ENCODE measurements at places on chromosomes 16 and 17.

DNA sequence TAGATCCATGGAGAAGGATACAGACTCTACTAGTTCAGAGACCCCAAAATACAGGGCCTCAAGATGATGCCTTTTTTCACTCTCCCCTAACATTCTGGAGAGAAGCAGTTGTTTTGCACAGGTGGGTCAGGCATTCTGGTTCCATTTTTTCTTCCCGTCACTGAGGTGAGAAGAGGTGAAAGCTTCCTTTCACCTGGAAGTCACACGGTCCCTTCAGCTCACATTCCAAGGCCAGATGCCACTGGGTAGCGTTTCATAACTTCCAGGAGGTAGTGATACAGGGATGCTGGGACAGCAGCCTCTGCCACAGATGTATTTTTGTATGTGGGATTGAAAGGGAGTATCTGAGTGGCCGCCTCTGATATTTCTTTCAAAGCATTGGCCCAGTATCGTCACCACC is 1.9 kb downstream of the CDK10 start:
- no peak for DNase-seq

DNA sequence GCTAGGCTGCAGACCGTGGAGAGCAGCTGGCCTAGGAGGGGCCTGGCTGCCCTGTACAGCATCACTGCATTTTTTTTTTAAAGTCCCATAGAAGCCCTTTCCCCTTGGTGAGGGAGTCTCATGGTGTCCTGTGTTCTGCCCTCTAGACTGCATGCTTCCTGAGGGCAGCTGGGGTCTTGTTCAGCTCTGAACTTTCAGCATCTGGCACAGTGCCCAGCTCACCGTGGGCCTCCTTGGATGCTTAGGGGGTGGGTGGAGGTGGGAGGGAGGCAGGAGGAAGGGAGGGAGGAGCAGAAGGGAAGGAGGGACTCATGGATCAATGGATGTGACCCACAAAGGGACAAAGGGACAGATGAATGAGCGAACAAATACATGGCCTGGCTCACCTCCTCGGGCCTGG is 63.4 kb upstream of the TMEM97 start:
- DNase-seq, result no peak

DNA sequence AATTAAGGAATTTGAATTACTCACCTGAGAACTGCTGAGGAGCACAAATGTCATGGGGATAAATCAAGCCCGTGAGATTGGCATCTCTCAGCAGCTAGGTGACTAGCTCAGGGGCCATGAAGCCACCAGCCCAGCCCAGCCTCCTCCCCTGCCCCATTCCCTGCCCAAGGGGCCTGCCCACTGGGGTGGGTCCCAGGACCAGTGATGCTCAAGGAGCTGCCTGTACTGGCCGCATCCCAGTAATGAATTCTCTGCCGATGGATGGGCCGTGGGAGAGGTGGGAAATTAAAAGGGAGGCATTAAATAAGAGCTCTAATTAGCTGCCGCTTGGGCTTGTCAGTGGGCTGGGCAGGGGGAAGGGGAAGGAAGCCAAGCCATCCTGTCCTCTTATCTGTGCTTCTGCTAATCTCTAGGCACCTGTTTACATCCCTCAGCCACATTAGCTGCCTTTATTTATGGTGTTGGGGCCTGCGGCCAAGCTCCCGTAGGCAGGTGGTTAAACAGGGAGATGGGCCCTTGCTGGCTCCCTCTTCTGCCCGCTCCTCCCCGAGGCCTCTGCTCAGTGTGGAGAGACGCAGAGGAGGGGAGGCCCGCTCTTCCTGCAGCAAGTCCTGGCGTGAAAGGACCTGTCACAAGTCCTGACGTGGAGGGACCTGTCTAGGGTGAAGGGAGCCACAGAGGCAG is 48.8 kb downstream of the PIPOX start:
- no peak for DNase-seq

- DNase-seq, result no peak
Measured at GRCh38 chr17:60383379-60383778, 8.6 kb downstream of the USP32 start.

- no peak for DNase-seq
Measured at GRCh38 chr16:576823-577201, 7.0 kb downstream of the PIGQ start.

DNA sequence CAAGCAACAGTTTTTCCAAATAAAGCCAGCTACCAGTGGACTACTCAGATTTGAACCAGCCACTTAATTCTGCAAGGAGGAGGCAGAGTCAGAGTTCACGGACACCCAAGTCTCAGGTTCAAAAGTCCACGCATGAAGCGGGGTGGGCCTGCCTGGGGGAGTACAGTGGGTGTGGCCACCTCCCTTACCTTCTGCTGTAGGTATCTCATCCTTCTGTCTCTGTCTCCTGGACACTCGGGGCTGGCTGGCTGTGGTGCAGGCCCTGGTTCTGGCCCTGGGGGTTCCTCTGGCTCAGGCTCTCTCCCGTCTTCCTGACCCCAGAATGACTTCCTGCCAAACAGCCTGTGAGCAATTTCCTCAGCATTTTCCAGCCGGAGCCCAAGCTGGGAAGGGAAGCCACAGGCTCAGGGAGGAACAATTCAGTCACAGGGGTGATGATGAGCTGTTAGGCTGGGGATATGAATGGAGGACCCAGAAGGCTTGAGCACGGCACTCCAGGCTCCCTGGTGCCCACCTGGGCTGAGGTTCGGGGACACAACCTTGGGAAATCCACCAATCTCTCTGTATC is 101.9 kb downstream of the LITAF start:
- DNase-seq, result no peak

GRCh38 chr16:10067406-10067805 is 114.8 kb downstream of the GRIN2A start:
- DNase-seq, result no peak

DNA sequence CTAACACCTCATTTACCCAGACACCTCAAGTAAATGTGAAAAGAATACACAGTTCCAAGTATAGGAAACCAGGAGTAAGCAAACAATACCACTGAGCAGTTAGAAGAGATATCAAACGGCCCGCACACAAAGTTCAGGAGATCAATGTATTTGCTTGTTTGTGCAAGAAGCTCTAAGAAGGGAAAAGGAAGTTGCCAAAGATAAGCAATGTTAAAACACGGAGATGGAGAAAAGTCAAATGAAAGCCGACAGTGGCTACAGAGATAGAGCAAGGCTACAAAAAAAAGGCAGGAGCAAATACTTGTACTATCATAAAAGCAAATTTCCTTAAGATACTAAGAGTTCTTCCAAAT is 29.5 kb downstream of the PSME3IP1 start:
- DNase-seq, result no peak

DNA sequence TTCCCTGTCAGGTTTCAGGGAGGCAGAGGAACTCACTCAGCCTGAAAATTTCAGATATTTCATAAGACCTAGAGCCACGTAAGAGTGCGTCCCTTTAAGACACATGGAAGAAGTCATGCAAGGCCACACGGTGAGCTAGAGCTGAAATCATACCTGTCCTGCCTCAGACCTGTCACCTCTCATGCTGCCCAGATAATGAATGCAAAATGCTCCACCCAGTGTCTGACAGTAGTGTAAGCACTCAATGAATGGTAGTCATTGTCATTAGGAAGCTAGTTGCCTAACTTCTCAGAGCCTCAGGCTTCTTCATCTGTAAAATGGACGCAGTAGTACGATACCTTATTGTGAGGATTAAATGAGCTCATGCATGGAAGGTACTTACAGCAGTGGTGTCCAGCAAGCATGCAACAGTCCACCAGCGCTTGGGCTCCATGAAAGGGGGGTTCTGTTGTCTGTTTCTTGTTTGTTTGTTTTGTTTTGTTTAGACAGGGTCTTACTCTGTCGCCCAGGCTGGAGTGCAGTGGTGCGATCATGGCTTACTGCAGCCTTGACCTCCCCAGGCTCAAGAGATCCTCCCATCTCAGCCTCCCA is 60.7 kb downstream of the WSB1 start:
- no peak for DNase-seq

DNA sequence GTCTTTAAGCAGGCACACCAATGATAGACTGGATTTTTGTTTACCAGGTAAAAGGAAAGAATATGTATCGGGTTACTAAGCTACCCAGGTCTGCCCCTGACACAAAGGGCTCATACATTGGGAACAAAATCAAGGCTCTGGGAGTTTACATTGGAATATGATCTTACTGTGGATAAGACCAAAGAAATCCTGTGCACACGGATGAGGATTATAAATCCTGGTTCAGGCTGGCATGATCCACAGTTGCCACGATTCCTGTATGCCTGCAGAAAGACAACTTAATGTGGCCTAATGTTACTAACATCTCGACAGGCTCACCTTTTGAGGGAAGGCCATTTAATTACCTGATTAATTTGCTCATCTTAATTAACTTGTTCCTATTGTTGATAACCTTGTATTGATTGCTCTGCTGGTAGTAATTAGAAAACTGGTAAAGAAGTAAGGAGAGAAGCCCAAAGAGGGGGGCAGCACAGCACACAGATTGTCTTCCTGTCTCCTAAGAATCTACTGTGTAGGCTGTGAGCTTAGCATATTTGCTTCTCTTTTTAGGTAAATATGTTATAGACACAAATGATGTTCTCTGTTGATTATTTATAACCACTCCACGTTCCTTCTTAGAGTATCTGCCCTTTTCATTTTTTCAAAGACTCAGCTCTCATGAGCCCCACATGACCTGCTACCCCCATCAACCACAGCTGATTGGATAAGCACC is 51.0 kb upstream of the TOX3 start:
- no peak for DNase-seq

DNA sequence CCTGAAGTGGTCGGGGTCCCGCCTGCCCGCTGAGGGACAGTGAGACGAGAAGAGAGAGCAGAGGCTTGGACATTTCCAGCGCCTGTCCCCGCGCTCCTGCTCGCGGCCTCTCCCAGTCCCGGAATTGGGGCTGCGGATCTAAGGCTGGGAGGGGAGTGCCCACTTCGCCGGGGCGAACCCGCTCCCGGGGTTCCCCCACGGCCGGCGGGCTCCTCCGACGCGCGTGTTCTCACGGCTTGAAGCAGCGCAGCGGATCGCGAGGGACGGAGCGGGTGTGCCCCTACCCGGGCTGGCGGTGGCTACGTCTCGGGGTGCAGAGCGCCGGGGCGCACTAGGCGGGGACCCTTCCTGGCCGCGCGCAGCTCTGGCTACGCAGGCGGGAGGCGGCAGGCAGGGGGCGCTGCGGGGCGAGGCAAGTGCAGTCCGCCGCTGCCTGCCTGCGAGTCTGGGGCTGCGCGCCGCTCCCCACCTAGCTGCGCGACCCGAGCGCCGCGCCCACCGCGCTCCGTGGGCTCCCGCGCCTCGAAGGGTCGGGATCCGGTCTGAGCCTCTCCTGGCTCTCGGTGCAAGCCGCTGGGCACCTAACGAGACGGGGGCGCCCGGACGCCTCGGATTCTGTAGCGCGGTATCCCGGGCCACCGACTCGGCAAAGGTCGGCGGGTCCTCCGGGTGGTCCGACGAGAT is 1.2 kb downstream of the NGFR start:
- peak; percentile 71 for DNase-seq

- no peak for DNase-seq
Measured at GRCh38 chr16:80175011-80175410, 365.8 kb upstream of the DYNLRB2 start.

DNA sequence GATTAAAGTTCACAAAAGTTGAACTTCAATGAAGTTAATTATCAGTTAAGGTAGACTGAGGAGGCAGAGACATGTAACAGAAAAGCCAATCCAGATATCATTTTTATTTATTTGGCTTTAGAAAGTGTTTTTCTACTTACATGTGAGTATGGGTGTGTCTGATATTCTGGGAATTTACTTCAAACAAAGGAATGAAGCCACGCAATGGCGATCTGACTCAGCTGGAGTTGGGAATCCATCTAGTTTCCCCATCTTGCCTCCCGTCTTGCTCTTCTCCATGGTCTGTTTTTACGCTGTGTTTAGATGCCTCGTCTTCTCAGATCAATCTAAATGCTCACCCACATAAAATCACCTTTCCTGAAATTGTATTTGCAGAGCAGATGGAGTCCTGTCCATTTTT is 1.7 kb upstream of the KCNJ16 start:
- DNase-seq, result no peak

- DNase-seq, result no peak
Measured at GRCh38 chr16:53920988-53921387, 217.0 kb downstream of the FTO start.

- peak; percentile 45 for DNase-seq
Measured at GRCh38 chr17:35068249-35068648, 4.7 kb upstream of the RFFL start.

DNA sequence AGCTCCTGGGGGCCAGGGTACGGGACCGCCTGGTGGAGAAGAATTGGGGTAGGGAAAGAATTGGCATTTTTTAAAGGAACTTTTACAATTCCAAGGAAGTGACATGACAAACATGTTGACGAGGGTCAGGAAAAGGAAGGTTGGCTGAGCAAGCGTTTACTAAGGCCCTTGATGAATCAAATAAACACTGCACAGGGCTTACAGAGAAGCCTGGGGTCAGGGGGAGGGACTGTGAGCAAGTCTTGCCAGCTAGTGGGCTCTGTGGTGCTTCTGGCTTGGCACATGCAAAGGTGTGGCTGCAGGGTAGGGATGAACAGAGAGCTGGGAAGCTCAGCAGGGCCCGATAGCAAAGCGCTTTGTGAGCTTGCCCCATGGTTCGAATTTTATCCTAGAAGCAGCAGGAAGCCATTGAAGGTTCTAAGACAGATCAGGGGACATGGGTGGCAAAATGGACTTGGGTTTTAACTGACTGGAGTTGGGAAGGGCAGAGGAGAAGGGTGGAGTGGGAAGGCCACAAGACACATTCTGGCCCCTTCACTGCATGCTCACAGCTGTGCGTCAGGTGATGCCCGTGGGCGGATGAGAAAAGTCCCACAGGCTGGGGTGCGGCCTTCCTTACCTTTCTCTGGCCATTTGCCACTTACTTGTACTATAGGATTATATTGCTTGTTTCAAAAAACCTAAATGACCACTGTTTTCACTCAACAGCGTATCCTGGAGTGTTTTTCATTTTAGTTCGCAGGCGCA is 117.8 kb downstream of the SOCS1 start:
- DNase-seq, result no peak

GRCh38 chr16:51473091-51473490 is 322.0 kb upstream of the SALL1 start:
- DNase-seq, result no peak

DNA sequence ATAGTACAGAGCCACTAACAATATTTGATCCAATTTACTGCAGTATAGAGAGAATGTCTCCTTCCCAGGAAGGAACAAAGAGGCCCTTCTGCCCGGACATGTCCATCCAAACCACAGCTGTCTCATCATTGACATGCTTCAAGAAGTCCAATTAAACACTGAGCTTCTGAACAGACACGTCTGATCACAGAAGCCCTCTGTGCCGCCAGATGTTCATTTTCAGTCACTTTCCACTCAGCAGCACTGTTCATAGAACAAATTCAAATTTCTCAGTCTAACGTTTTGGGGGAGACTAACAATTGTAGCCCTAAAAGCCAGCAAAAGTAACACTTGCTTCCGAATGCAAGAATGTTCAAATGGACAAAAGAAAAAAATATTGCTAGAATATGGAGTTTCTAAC is 15.3 kb downstream of the ZC3H7A start:
- DNase-seq, result no peak

Measured in T-helper 1 cell (primary cell).